ENCODE measurements at places on chromosomes 2 and 18. TPM values are rescaled to one million over a fixed set of nuclear protein-coding genes. Genes with fewer than 3 reads are reported as not detected.

DNA sequence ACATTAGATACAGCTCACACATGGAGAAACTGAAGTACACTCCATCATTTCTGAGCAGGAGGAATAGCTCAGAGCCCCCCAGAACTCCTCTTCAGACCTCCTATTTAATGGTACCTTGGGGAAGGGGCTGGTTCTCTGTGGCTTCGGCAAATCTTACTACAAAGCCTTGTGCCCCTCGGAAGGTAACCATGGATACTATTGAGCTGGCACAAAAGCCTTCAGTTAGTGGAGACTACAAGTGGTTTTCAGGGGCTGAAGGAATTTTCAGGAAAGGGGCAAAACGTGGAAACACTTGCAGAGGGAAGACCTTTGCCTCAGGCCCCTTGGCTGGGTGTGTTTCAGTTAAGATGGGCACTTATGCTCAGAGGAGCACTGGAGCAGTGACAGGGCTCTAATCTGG lies 1.1 kb upstream of the FAM237A start:
- no peak for DNase-seq

Gene MATN3
- polyA plus RNA-seq = 2.3 TPM

DNA sequence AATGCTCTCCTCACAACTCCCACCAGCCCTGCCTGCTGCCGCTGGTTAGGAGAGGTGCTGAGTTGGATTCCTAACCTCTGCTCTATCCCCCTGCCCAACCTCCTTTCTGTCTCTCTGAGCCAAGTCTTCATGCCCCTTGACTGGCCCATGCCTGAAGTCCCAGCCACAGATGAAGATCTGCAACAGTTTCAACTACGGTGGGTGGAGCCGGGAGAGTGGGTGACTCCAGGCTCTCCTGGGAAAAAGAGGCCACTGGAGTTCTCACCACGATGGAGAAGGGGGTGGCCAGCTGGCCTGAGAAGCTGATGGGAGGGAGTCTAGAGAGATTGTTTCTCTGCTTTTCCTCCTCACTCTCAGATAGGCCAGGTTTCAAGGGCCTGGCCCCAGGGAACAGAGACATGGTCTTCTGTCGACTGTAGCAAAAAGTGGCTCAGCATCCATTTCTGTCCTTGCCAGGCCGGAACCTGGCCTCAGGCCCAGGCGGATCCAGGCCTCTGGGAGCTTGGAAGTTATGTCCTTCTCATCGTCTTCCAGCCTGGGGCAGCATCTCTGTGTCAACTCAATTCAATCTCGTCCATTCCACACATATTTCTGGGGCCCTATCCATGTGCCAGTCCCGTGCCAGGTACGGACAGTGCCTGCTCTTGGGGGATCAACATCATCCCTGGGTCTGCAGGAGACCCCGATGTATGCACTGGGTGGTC lies 75.3 kb downstream of the INHBB start:
- DNase-seq = no peak

GRCh38 chr18:74497778-74498177 lies 1.6 kb downstream of the CNDP2 start:
- peak; percentile 69 for DNase-seq

DNA sequence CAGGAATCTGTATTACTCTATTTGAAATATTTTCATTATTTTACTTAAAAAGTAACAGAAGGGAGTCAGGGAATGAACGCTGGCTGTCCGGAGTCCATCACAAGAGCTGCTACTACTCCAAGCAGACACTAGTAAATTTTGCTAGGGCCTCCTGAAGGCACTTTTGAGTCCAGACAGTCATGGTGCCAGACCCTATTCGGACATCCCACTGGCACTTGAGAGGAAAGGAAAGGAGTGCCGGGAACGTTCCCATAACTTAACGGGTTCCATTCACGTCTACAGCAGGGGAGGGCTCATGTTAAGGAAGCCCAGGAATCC lies 563 bp upstream of the GMCL1 start:
- no peak for DNase-seq

DNA sequence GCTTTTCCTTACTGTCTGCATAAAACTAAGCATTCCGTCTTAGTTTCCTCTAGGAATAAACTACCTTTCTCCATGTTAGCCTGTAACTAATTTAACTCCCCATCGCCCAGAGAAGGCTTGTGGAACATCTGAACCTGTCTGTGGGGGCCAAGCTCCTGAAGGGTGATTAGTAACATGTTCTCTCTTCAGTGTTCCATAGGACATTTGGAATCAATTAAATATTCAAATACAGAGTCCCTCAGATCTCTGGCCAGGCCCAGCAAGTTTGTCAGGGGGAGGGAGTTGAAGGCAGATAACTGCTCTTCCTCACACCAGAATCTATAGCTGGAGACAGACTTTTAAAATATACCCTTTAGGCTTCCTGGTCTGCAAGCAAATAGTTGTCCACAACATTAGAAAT lies 8.8 kb downstream of the RDH14 start:
- no peak for DNase-seq

DNA sequence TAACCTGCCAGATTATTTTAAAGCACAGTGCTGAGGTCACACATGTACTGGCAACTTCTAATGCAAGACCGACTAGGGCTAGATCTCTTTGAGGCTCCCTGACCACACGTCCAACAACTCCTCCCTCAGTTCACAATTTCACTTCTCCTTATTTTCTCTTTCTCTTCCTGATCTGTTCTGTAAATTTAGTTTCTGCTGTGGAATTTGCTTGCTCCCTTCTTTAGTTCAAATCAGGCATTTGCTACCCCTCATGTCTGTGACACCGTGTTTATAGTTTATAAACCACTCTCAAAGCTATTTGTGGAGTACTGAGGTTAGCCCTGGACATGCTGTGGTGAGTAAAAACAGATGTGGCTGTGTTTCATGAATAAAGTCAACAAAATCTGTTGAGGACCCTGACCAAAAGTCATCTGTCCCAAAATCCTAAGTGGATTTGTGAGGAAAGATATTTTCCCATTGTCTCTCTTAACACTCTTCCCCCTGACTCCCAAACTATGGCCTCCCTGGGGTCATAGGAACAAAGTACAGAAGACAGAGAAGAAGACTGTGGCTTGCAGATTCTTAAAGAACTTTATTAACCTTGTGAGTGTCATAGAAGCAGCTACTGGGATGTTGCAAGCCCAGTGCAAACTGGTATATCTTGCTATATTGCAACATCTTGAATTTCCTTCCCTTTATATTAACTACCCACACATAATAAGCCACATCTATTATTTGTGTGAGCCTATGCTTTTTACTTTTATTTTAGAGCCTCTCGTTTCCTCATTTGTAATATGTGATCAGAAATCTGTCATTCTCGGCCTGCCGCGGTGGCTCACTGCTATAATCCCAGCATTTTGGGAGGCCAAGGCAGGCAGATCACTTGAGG lies 3.5 kb upstream of the NAGK start:
- no peak for DNase-seq

DNA sequence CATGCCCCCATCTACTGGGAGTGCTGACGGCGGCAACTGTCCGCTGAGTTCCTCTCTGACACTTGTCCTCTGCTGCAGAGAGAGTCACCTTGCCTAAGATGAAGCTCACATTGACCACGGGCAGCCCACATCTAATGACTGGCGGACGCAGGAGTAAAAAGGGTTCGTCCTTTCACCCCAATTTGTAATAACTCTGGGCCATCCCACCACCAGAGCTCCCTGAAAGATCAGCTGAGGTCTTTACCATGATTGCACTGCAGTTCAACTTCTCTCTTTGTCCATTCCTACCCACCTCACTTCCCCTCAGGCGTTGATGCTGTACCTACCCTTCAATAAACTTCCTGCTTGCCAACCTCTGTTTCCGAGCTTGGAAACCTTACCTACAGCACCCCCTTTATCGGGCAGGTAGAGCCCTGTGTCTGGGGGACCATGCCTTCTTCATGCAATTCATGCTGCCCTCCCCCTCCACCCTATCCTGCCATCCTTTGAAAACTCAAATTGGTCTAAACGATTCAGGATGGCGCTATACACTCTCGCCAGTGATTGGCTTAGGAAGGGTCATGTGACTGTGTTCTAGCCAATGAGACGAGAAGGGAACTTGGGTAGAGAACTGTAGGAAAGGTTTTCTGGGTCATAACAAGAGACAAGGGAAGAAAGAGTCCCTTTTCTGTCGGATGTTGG lies 10.3 kb upstream of the B3GNT2 start:
- DNase-seq = no peak

Gene OSR1
- polyA plus RNA-seq = 0.99 TPM

- DNase-seq = no peak
Observed at GRCh38 chr2:233803292-233803911, 25.3 kb downstream of the MROH2A start.

Gene ARHGAP25
- 6.3 TPM for polyA plus RNA-seq

GRCh38 chr2:133780099-133780996 lies 212.1 kb upstream of the NCKAP5 start:
- peak; percentile 63 for DNase-seq

DNA sequence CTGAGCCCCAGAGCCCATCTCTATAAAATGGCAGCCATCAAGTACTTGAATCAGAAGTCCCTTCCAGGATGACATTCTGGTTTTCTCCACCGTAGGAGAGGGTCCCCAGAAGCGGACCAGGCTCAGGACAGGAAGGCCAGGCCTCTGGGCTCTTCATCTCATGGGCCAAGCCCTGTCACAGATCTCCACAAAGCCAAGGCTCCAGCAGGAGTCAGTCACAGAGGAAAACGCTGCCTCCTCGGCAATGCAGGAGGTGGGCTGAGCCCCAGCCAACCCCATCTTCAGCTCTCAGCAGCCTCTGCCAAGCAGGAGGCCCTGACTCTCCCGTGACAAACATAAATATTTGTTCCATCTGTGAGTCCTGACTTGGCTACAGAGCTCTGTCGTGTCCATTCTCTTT lies 39.4 kb upstream of the GPAT2 start:
- DNase-seq = no peak

Gene AQP12B
- not detected for polyA plus RNA-seq

DNA sequence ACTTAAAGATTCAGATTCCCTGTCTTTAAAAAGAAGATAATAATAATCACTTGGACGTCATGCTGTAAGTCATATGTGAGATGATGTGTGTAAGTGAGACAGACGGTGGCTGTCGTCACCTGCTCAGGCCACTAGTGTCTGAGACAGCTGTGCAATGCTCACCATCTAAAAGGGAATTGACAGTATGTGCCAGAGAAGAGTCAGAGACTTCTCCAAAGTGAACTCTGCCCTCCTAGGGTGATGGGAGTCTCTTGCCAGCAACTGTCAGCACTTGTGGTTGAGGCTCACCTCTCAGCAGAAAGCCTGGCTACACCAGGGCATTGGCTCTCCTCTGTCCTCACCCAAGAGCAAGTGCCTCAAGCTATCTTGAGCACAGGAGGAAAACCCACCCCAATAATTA lies 131.6 kb upstream of the DNAJC10 start:
- no peak for DNase-seq

Gene DYNAP
- polyA plus RNA-seq = not detected

Gene ITM2C
- polyA plus RNA-seq = 308 TPM

Gene DNAJC5G
- polyA plus RNA-seq = not detected

Gene TEX44
- polyA plus RNA-seq = not detected

GRCh38 chr18:63994783-63995399 lies 25.0 kb downstream of the SERPINB8 start:
- DNase-seq = peak; percentile 41

Gene TRPM8
- not detected for polyA plus RNA-seq

- DNase-seq = no peak
Observed at GRCh38 chr2:187853381-187853791, 299.2 kb upstream of the TFPI start.

DNA sequence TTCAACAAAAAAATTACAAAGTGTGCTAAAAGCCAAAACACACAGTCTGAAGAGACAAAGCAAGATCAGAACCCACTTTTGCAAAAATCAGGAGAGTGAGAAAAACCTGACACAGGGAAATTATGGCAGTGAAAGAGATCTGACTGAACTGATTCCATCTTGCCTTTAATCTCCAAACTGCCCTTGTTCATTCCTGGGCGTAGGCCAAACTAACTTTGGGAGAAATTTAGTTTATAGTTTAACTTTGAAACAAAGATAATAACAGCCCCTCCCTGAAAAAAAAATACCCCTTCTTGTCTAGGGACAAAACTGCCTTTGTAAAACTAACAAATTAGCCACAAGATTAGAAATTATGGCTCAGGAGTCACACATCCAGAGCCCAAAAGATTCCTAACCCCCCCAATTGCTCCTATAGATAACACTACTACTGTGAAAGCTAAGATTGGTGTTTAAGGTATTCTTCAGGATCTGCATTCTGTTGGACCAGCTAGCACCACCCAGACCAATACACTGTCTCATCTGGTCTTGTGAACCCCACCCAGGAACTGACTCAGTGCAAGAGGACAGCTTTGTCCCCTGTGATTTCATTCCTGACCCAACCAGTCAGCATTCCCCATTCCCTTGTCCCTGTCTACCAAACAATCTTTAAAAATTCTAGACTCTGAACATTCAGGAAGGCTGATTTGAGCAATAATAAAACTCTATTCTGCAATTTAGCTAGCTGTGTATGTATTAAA lies 226.1 kb upstream of the SH3BP4 start:
- no peak for DNase-seq

DNA sequence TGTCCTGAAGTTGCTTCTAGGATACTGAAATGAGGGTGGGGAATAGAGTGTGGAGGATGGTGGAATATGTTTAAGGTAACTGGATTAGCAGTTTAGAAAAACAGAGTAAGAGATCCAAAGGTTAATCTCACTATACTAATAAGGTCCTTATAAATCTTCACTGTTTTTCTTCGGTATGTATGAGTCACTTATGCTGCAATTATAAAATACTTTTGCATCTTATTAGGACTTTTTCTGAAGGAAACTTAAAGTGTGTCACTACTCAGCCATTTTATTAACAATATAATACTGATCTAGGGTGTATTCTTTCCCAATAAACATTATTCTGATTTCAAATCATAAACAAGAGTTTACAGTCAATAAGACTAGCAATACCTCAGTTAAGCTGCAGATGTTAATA lies 182.3 kb downstream of the ZNF521 start:
- no peak for DNase-seq

- DNase-seq = no peak
Observed at GRCh38 chr2:17429130-17429529, 89.1 kb downstream of the RAD51AP2 start.

DNA sequence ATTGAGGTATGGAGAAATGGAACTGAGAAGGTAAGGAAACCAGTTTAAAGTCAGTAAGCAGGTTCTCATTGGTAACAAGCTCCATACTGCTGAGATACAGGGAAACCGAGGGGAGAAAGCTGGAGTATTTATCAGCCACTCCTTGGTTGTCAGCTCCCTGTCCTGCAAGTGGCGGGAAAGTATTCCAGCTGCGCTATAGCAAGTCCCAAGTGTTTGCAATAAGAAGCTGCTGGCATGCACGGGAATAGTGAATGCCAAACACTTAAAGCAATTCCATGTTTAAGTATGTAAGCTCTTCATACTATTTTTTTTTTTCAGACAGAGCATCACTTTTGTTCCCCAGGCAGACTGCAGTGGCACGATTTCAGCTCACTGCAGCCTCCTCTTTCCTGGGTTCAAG lies 1601.1 kb downstream of the SUCLG1 start:
- DNase-seq = no peak

- no peak for DNase-seq
Observed at GRCh38 chr2:9333591-9334171, 89.6 kb downstream of the ITGB1BP1 start.

Gene SCN3A
- 0.11 TPM for polyA plus RNA-seq

Gene RAB6C
- polyA plus RNA-seq = 0.17 TPM

Gene NYAP2
- not detected for polyA plus RNA-seq

GRCh38 chr2:101758001-101758400 lies 60.5 kb downstream of the MAP4K4 start:
- no peak for DNase-seq

Gene SERPINB7
- 0.45 TPM for polyA plus RNA-seq

GRCh38 chr2:100691846-100692245 lies 128.1 kb upstream of the NPAS2 start:
- no peak for DNase-seq

Gene KCNG2
- not detected for polyA plus RNA-seq

Gene REG3A
- not detected for polyA plus RNA-seq

Gene PIEZO2
- polyA plus RNA-seq = 1.1 TPM

- DNase-seq = no peak
Observed at GRCh38 chr2:85547089-85547858, 8.3 kb downstream of the MAT2A start.

Data from kidney (tissue), 22 donors.